ENCODE measurements at places on chromosomes 6 and 20.

- no peak for DNase-seq
Measured at GRCh38 chr6:149936743-149937142, 5.1 kb upstream of the ULBP2 start.

- no peak for DNase-seq
Measured at GRCh38 chr6:22363166-22363713, 66.4 kb upstream of the PRL start.

DNA sequence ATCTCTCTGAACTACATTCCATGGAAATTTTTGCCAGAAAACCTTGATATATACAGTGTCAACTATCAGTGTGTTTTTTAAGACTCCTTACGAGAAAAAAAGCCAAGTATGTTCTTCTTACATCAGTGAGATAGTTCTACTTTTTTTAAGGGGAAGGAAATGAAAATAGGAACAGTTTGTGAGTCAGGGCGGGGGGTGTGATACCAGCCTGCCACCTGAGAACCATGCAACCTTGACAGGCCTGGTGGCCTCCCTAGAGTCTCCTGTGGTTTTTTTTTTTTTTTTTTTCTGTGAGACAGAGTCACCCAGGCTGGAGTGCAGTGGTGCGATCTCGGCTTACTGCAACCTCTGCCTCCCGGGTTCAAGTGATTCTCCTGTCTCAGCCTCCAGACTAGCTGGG is 96.3 kb upstream of the GCM1 start:
- DNase-seq: no peak

- no peak for DNase-seq
Measured at GRCh38 chr6:85419046-85419759, 30.7 kb upstream of the NT5E start.
